Activated CD4-positive, alpha-beta T cell treated with anti-CD3 and anti-CD28 coated beads, Interleukin-2, amount 50 U/mL, for 48 hours (primary cell): ENCODE measurements at places on chromosomes 6 and 20.
A peak's percentile ranks its signal among the peaks of the same experiment; 100 is the strongest.

DNA sequence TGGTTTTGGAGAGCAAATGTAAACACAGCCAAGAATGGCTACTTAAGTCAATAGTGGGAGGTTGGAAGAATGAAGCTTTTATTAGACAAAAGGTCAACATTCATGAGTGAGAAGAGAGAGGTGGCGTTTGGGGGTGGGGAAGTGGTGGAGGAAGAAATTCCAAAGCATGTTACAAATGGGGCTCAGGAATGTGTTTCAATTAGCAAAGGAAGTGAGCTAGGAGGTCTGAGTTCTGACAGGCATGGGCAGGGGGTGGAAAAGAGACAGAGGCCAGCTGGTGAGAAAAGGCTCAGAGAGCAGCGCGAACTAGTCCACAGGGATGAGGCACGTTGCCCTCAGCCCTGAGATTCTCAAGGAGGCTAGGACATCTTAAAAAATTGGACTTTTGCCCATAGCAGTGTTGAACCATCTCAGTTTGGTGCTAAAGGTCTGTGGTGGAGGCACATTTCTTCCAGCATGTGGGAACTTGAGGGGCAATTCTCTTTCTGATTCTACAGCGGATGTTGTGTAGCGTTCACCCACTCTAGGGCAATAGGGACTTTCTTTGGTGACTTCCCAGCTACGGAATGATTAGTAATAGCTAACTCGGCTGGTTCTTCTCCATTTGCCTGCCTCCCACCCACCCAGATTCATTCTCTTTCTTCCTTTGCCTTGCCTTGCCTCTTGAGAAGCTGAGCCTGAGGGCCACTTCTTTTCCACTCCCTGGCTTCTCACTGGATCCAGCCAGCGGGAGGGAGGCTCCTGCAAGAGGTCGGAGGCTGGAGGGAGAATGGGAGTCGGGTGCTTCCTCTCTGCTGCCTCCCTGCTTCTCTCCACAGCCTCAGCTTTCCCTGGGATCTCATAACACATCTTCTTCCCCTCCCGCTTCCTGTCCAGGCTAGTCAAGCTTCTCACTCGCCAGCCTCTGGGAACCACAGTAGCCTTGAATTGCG is 45.1 kb upstream of the NEDD9 start:
- DNase-seq = peak; percentile 37

- DNase-seq = no peak
These were observed 2.0 kb upstream of the LGSN start for GRCh38 chr6:63321821-63322220.

DNA sequence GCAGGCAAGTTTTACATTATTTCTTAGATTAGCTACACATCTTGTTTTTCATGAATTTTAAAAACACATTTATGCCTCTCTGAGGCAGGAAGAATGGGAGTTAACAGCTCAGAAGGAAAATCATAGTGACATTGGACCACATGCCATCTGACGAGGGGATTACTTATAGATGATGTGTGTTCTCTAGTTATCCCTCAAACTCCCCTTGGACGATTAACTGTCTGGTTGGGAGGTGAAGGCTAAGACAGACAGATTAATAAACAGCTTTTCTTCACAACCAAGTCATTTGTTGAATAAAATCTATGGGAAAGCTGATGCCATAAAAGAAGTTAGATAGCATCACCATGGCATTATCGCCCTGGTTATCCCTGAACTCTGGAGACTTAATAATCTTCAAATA is 80.0 kb upstream of the PREP start:
- no peak for DNase-seq

GRCh38 chr6:46412662-46413061 is 78.6 kb downstream of the RCAN2 start:
- no peak for DNase-seq

DNA sequence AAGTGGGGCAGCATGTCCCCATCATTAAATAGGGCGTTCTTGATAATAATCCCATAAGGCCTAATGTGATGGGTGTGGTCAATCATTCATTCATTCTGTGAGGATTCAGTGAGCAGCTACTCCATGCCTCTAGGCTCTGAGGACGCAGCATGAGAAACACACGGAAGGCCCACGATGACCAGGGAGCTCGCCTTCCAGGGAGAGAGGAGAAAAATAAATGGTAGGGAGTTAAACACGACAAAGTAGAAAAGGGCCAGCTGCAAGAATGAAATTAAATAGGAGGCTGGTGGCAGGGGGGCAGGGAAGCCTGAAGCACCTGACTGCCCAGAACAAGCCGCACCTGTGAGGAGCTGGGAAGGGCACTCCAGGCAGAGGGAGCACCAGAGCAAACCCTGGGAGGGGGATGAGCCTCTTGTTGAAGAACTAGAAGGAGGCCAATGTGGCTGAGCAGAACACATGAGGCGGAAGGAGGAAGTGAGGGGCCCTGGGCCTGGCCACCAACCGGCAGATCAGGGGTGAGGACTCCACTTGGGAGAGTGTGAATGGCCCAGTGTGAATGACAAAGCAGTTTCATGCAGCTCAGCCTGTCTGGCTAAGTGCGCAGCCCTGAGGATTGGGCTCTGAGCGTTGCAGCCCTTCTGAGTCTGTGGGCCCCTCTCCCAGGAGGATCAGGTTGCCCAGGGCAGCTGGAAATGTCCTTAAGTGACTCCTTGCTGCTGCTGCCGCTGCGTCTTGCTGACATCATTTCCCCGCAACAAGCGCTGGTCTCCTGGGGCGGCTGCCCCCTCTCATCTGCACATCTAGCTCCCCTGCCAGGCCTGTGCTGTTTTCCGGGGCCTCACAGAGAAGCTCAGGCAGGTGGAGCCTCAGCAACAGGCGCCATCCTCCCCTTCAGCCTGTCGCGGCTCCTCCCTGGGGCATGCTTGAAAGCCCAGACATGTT is 99.9 kb downstream of the CDH26 start:
- DNase-seq = peak; percentile 24

GRCh38 chr6:145643760-145644159 is 91.6 kb downstream of the EPM2A start:
- DNase-seq = no peak

DNA sequence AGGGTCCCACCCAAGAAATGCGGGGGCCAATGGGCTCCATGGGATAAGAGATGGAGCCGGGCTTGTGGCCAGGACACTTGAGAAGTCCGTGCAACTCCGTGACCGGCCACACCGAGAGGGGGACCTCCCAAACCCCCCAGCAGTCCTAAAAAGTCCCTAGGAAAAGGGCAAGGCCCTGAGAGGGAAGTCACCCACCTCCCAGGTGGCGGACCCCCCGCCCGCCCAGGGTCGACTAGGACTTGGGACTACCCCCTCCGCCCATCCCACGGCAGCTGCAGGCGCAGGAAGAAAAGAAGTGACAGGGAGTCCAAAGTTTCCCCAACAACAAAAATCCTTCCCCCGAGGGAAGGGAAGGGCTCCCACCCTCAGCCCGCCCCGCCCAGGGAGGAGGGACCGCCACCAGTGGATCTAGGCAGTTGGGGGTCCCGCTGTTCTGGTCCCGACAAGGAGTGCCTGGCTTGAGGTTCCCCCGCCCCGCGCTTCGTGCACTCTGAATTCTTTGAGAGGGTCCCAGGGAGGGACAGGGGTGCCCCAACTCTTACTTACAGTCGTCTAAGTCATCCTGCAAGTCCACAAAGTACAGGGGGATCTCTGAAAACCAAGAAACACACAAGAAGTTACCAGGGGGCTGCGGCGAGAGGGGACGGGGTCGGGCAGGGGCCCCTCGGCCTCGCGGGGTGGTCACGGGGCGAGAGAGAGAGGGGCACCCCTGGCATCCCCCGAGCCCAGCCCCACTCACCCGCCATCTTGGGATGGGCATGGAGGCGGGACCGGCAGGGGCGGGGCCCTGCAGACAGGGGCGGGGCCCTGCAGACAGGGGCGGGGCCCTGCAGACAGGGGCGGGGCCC is 611 bp upstream of the RAB22A start:
- DNase-seq = peak; percentile 56

DNA sequence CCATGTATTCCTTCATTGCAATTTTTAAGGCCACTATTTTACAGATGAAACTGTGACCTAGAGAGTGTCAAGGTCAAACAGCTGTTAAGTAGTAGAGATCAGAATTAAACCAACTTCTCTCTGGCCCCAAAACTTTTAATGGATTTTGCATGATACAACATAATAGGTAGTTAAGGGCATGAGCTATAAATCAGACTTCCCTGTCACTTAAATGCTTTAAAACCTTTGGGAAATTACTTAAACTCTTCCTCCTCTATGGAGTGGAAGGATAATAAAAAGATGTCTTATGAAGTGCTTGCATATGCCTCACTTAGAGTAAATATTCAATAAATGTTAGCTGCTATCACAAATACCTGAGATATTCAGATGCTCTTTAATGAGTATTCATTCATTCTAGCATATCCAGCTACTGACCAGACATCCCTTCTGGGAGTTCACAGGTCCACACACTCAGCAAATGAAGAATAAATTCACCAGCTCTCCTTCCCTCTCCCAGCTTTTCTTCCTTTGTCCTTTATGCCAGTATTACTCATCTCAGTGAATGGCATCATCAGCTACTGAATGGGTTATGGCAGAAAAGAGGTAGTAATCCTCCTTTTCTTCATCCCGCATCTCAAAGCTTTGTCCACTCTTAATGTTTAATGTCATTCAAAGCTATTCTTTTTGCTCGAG is 36.2 kb downstream of the EYA4 start:
- DNase-seq = no peak

DNA sequence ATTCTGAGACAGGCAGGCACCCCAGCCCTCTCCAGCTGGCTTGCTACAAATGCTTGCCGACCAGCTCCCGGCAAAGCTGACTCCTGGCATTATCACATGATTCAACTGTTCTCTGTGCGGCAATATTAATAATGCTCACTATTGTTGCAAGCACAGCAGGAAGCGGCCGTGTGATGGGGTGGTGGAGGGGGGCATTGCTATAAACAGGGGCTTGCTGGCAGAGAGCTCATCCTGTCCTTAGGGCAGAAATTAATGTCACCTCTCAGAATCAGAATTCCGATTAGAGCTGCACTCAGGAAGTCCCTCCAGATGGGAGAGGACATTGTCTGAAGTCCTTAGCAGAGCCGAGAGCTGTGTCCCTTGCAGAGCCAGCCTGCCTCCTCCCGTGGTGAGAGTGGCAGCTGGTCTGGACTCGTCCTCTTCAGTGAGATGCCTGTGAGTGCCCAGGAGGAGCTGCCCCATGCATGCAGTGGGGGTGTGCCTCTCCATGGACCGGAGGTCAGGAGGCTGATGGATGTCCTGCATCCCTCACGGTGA is 162.5 kb downstream of the CDH4 start:
- no peak for DNase-seq

DNA sequence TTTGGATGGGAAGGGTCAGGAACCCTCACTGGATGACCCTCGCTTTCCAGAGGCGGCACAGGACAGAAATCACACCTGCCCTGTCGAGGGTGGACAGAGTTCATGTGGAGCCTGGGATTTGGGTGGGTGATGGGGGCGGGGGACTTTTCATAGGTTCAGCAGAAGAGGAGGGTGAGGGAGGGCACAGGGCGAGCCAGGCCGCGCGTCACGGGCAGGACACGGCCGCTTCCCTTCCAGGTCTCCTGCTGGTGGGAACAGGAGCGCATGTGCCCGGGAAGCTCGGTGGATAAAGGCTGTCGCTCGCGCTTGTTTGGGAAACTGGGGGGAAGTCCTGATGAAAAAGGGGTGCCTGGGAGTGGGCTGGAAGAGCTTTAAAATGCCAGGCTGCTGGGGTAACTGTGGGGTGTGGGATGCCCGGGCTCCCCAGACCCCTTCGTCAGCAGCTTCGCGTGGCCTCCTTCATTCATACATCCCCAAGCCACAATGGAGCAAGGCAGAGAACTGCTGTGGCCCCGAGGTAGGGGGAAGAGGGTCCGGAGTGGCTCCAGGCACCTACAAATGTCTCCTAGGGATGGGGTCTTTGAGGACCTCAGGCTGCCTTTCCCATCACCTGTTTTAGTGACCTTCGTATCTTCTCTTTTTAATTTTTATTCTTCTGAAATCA is 102.2 kb downstream of the DACT2 start:
- DNase-seq = no peak

GRCh38 chr6:155461556-155461955 is 5.9 kb upstream of the NOX3 start:
- DNase-seq = no peak

DNA sequence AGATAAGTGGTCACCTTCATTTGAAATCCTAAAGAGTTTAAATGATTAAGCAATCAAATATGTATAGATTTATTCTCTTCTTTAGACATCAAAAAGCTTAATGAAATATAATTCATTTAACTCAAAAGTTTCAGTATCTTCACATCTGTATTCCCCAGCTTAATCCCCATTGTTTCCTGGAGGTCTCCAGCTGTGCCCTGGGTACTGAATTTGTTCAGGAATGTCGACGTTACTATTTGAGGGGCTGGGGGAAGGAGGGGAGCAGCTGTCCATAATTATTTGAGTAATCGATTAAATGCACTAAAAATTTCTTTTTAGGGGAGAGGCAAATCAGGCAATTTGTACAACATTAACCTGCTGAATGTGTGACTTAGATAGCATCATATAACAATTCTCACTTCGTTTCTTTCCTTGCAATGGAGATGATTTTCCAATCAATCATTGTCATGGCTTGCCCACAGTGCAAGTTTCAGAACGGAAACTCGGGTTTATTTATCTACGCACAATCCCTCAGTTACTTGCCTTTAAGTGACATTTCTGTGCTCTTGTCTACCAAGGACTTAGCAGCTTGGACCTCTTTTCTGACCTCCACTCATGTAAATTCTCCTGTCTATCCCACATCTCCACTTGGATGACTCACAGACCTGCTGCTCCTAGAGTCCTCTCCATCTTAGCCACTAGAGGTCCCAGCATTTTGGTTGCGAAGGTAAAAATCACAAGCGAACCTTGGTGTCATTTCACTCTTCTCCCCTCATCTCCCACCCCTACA is 3.9 kb downstream of the DOK5 start:
- no peak for DNase-seq
